ENCODE measurements at places on chromosomes 3 and 15.
A peak's percentile ranks its signal among the peaks of the same experiment; 100 is the strongest.

- DNase-seq, result no peak
These were observed 114.4 kb upstream of the TSPAN3 start for GRCh38 chr15:77185242-77185785.

GRCh38 chr15:32652178-32652577 lies 10.7 kb downstream of the SCG5 start:
- DNase-seq, result no peak

DNA sequence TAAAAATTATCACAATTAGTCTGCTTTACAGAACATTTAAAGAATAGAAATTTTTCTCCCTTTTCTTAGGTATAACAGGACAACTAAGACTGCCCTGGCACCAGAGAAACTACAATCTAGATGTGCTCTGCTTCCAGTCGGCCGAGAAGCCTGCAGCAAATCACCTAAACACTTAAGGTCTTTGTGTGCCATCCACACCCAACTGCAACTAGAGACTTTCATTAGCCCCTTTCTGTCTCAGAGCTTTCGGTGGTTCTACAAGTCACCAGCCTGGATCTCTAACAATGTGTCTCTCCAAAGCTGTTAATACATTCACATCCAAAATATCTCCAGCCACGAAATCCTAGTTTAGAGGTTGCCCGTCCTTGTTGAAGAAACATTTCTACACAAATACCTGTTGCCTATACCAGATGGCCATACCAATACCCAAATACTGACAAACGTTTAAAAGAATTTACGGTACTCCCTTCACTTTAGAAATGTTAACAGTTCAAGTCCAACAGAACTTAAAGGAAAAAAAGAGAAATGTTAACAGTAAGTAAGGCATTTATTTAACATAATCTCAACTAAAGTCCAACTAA lies 6.7 kb downstream of the PRC1 start:
- no peak for DNase-seq

DNA sequence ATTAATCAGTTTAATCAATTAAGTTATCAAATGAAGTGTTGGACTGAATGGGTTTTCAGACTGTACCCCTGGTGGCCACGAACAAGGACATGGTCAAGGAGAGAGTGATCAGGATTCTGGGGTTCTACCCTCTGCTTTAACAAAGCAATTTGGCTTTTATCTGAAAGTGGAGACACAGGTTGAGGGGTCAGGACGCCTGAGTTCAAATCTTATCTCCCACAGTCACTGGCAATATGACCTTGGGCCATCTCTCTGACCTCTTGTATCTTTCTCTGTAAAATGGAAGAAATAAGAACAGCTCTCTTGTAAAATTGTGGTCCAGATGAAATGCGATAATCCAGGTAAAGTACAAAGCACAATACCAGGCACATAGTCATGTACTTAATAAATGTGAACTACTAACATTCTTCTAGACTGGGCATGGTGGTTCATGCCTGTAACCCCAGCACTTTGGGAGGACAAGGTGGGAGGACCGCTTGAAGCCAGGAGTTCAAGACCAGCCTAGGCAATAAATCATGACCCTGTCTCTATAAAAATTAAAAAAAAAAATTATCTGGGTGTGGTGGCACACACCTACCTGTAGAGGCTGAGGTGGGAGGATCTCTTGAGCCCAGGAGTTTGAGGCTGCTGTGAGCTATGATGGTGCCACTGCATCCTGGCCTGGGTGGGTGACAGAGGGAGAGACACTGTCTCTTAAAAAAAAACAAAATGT lies 48.6 kb upstream of the ARL8B start:
- no peak for DNase-seq

- no peak for DNase-seq
These were observed 57.2 kb downstream of the MB21D2 start for GRCh38 chr3:192860454-192860853.

DNA sequence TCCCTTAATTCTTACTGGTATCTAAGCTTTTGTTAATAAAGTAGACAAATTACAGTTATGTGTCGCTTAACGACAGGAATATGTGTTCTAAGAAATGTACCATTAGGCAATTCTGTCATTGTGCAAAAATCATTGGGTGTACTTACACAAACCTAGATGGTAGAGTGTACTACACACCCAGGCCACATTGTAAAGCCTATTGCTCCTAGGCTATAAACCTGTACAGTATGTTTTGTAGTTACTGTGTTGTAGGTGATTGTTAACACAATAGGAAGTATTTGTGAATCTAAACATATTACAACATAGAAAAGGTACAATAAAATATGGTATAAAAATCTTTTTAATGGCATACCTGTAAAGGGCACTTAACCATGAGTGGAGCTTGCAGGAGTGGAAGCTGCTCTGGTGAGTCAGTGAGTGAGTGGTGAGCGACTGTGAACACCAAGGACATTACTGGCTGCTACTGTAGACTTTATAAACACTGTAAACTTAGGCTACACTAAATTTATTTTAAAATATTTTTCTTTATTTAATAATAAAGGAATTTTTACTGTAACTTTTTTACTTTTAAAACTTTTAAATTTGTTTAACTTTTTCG lies 47.4 kb downstream of the FSIP1 start:
- no peak for DNase-seq

GRCh38 chr3:142027735-142028134 lies 121.6 kb downstream of the TFDP2 start:
- DNase-seq, result no peak

DNA sequence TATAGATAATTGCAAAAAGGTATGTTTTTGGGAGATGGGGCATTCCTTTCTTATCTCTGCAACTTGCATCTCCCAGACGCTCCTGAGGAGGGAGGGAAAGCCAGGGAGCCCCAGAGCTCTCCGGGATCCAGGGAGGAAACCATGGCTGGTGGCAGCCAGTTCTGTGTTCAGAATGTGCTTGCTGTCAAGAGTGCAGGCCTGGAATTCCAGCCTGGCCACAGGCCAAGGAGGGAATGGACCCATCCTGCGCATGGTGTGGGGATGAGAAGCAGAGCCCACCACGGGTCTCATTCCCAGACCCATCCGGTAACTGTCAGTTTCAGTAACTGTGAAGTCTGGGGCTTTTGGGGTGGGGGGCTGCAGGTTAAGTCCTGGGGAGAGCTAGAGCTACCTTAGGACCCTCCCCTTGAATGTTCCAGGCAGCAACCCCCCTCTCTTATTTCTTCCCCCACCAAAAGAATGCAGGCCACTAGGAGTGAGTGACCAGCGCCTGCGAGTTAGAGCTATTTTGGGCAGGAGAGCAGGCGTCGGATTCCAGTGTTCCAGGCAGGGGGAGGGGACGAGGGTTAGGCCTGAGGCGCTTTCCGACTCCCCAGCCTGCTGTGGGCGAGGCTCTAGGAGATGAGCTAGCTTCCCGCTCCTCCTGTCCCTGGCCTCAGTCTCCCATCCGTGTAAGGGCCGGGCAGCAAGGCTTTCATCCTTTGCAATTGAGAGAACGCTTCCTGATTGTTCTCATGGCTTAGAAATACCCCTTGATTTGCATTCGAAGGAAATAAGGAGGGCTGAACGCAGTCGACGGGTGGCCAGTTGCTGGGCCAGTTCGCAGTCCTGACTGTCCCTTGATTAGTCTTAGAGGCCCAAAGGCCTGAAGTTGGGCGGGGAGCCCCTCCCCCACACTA lies 781 bp upstream of the DAG1 start:
- DNase-seq, result peak; percentile 90

DNA sequence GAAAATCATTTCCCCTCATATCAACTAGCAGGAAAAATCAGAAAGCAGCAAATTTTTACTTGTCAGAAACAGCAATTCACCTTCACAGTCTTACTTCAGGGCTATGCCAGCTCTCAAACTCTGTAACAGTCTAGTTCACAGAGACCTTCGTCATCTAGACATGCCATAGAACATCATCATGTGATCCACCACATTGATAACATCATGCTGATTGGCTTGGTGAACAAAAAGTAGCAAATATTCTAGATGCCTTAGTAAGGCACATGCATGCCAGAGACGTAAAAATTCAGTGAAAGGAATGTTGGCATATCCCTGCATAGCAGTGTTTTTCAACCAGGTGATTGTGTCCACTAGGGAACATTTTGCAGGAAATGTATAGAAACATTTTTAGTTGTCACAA lies 8.6 kb upstream of the SCAPER start:
- DNase-seq, result no peak

DNA sequence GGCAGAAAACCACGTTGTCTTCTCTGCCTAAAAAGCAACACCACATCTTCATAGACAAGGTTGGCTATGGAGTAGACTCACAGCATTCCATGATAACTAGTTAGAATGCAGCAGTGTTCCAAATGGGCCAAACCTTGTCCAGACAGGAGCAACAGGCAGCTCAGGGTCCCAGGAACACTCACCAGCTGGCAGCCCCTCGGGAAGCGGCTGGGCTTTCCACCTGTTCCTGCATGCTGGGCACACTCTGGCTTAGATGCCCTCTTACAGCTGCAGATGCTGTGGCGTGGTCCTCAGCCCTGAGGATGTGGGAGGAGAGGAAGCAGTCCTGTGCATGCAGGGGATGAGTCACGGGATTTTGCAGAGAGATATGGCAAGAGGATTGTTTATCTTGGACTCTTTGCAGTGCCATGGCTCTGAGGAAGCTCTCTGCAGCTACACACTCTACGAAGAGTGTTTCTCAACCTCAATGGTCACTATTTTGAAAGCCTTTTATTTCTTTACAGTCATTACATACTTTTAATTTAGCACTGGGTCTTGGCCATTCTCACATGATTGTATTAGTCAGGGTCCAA lies 11.3 kb downstream of the NRROS start:
- DNase-seq, result no peak

DNA sequence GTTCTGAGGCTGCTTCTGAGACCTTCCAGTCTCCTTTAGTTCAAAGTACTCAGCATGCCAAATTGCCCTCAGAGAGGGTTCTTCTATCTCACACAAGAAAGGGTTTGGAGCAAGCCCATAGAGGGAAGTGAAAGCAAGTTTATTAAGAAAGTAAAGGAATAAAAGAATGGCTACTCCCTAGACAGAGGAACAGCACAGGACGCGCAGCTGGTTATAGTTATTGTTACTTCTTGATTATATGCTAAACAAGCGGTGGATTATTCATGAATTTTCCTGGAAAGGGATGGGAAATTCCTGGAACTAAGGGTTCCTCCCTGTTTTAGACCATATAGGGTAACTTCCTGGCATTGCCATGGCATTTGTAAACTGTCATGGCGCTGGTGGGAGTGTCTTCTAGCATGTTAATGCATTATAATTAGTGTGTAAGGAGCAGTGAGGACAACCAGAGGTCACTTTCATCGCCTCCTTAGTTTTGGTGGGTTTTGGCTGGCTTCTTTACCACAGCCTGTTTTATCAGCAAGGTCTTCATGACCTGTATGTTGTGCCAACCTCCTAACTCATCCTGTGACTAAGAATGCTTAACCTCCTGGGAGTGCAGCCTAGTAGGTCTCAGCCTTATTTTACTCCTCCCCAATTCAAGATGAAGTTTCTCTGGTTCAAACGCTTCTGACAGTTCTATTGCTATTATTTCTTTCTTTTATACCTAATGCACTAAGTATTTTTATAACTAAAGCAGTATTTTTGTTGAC lies 26.3 kb downstream of the SCN11A start:
- no peak for DNase-seq

DNA sequence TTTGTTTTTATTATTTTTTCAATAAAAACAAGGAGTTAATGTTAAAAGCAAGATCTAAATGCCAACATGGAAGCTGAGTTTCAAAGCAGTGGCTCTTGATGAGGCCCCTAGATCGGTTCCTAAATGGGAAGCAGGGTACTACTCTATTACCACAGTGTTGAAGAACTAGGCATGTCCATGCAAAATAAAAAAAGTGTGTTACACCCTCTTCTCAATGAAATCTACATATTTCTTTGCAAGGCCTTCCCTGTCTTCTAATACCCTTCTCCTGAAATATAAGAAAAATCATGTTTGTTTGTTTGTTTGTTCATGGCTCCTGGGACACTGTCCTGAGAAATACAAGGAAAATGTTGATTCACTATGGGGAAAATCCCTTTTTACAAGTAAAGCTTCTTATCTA lies 12.2 kb upstream of the SLC25A36 start:
- no peak for DNase-seq

Measured in left hindlimb (tissue), 1 donor.